Thymus (tissue), 14 donors: ENCODE measurements at places on chromosomes 2 and 18. TPM values are rescaled to one million over a fixed set of nuclear protein-coding genes. Genes with fewer than 3 reads are reported as not detected.

Gene FHOD3
- 0.90 TPM for total RNA-seq

DNA sequence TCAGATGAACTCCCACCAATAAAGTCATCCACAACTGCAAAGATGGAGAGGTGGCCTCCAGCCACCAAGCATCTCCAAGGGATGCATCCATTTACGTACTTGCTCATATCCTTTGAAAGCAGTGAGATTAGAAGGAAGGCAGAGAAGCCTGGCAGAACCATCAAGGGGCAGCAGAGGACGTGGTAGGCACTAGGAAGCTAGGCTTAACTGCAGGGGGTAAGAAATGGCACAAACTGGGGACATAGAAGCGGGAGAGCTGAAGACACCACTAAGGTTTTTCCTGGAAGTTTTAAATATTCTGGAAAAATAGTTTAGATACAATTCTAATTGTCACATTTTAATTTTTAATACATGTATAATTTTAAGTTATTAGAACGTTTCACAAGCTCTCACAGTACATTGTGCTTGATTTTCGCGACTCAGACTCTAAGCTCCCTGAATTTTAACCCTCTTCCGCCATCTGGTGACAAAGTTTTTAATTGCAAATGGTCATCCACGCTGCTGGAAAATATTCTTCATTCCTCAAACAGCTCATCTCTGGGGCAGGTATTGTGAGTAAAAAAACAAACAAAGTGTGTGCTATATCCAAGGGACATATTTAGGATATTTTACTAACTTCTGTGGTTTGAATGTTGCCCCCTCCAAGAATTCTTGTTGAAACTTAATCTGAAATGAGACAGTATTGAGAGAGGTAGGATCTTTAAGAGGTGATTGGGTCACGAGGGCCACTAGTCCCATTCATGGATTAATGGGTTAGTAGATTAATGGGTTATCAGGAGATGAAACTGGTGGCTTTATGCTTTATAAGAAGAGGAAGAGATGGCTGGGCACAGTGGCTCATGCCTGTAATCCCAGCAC is 1.6 kb upstream of the PSTPIP2 start:
- DNase-seq, result peak; percentile 70

- DNase-seq, result no peak
Measured at GRCh38 chr2:9844036-9844483, 786 bp downstream of the TAF1B start.

DNA sequence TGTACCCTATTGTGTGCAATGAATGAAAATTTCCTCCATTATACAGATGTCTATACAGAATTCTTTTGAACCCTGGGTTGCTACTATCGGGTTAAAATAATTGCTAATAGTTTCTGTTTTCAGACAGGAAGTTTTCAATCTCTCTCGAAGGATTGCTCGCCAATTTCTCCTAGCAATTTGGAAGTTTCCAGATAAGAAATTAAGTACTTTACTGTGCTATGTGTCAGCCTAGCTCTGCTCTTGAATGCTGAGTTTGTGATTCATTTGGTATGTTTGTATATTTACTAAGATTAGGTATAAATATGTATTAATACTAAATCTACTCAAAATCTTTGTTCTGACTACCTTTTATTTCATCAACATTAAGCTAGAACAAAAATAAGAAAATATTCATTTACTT is 74.6 kb upstream of the ARL5A start:
- DNase-seq, result no peak

DNA sequence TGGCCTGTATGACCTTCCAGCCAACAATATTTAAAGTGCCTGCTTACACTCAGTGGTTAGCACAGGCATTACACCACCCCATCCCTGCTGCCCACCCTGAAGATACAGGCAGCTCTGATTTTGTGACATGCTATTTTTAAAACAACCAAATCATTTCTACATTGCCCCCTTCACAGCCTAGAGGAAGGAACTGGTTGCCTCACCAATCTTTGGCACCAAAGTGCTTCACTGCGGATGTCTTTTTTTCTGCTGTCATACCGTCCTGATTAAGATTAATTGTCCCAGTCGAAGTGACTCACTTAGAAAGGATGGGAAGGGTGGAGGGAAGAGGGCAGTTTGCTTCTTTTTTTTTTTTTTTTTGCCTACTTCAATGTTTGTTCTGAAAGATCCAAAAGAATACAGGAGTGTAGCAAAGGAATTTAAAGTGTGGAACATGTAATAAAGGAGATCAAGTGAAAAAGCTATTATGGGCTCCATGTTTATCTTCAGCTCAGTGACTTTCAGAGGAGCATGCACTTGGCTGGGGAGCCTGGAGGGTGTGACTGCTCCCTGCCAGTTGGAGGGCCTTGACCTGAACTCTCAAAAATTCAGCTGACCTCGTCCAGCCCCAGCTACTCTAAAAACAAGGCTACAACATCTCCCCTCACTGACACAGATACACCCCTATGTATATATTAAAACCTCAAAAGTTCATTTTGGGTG is 501.1 kb upstream of the TNP1 start:
- no peak for DNase-seq
